NCI-H2081 treated with DMSO at 0.1 percent for 48 hours (cell line): ENCODE measurements at places on chromosomes 7 and 10.
A peak's percentile ranks its signal among the peaks of the same experiment; 100 is the strongest.

- no peak for DNase-seq
These were observed 1.3 kb downstream of the PTN start for GRCh38 chr7:137342265-137342664.

DNA sequence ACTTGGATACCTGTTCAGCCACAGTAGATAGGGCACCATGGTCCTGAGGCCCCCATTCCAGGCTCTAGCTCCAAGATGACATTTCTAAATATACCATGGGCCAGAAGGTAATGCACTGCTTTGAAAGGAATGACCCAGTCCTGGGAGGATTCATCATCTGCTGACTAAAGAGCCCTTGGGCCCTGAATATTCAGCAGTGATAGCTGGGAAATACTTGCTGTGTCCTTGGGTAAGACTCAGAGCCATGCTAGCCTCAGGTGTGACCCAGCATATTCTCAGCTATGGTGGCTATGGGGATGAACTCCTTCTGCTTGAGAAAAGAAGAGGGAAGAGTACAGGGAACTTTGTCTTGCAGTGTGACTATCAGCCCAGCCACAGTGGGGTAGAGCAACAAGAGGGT lies 21.3 kb upstream of the AGR2 start:
- no peak for DNase-seq

- DNase-seq: no peak
These were observed 210.3 kb downstream of the GPAM start for GRCh38 chr10:111973306-111973705.

GRCh38 chr10:17474595-17475323 lies 20.4 kb upstream of the ST8SIA6 start:
- no peak for DNase-seq

GRCh38 chr7:91949221-91950009 lies 8.8 kb downstream of the AKAP9 start:
- no peak for DNase-seq

GRCh38 chr10:76632767-76633051 lies 1004.9 kb downstream of the KCNMA1 start:
- peak; percentile 40 for DNase-seq
